ENCODE measurements at places on chromosomes 16 and 17.
A peak's percentile ranks its signal among the peaks of the same experiment; 100 is the strongest.

DNA sequence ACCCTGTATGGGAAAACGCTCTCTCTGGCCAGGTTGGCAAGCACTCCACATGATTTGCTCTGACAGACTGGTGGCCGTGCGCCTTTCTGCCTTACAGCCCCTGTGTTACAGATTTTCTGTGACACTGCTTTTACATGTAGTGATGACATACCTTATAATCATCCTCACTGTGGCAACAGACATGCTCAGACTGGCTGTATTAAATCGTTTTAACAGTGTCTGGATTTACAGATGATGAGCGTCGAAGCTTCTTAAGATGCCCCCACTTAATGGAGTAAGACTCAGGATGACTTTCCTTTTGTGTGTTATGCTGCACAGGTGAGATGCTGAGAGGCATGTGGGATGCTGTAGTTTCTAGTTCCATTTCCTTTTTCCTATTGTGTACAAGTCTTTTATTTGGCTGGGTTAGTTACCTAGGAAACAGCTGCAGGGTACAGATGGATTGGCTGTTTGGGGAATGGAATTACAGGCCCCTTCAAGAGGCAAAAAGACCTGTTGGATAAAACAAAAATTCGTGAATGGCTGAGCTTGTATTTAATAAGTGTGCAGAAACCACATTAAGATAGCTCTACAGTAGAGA is 20.9 kb upstream of the VWA3A start:
- no peak for DNase-seq

DNA sequence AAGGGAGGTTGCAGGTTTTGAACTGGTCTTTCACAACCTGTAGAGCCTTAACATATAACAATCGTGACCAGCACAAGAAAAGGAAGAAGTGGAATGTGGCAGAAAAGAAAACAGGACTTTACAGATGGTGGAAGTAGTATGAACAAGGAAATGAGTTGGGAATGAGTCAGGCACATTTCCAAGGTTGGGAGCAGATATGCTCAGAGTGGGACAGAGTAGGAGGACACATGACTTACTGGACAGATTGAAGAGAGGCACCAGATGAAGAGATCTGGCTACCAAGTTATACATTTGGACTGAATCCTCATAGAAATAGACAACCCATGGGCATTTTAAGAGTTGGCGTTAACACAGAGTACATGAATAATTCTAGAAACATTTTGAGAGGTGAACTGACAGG is 95.3 kb downstream of the ZNF18 start:
- no peak for DNase-seq

DNA sequence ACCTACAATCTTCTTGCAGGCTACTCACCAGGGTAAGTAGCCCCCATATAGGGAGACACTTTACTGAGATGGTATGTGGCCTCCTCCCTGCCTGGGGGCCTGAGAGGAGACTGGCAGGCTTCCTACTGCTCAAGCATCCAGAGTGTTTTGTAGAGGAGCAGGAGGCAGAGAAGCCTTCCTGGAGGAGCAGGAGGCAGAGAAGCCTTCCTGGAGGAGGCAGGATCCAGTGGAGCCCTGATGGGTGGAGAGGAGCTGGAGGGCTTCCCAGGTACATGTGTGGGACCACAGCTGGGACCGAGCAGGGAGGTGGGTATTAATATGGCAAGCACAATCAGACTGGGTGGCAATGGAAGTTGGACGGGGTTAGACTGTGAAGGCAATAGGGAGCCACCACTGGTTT is 2.1 kb upstream of the ADGRG5 start:
- no peak for DNase-seq

GRCh38 chr16:26442321-26442720 is 624.4 kb upstream of the C16orf82 start:
- no peak for DNase-seq

- DNase-seq, result no peak
Measured at GRCh38 chr16:84461029-84461412, 43.4 kb downstream of the MEAK7 start.

DNA sequence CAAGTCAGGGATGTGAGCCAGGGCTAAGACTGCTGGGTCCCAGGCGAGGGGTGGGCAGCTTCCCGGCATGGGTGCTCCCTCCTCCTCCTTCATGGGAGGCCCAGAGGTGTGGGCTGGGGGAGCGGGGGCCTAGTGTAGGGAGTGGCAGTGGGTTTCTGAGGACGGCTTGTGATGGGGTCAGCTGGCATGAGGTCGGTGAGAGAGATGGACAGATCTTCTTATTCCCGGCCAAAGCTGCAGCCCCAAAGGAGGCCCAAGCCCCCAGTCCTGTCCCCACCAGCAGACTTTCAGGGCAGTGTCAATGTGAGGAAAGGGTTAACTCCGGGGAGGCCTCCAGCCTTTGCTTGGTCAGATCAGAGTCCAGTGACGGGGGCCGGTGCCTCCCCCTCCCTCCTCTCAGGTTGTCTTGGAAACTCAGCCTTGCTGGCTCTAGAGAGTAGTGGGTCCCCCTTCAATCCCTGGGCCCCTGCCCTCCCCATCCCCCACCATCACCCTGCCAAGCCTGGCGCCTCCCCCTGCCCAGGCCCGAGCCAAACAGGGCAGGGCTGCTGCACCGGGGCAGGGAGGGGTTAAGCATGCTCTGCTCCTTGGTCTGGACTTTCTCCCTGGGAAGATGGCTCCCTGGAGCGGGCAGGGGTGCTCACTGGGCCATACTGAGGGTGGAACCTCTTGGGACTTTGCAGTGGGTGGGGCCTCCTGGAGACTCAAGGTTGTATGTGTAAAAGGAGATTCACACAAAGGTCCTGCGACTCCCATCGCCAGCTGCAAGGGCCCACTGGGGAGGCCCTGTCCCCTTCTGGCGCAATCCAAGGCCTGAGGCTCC is 12.4 kb downstream of the NAT9 start:
- peak; percentile 51 for DNase-seq
